H4 (cell line): ENCODE measurements at places on chromosomes 2 and 18. TPM values are rescaled to one million over a fixed set of nuclear protein-coding genes. Genes with fewer than 3 reads are reported as not detected.

TRABD2A gene
- total RNA-seq, result 7.2 and 12.0 TPM in 2 replicates

CHN1 gene
- total RNA-seq, result 14.5 and 18.5 TPM in 2 replicates

VWA3B gene
- not detected in 2 replicates for total RNA-seq

HOXD13 gene
- total RNA-seq, result 3.1 and 4.8 TPM in 2 replicates

ME2 gene
- 42.6 and 46.2 TPM in 2 replicates for total RNA-seq

SCN1A gene
- total RNA-seq, result 0.04 TPM in 1 of 2 replicates, not detected in the other

IL18RAP gene
- total RNA-seq, result 0.06 TPM in 1 of 2 replicates, not detected in the other

CCDC85A gene
- 0.14 TPM in 1 of 2 replicates, not detected in the other for total RNA-seq

CRYGD gene
- total RNA-seq, result not detected in 2 replicates

AGAP1 gene
- total RNA-seq, result 5.3 and 7.0 TPM in 2 replicates

SERPINB4 gene
- not detected in 2 replicates for total RNA-seq
